ENCODE measurements at places on chromosomes 3 and 15.

DNA sequence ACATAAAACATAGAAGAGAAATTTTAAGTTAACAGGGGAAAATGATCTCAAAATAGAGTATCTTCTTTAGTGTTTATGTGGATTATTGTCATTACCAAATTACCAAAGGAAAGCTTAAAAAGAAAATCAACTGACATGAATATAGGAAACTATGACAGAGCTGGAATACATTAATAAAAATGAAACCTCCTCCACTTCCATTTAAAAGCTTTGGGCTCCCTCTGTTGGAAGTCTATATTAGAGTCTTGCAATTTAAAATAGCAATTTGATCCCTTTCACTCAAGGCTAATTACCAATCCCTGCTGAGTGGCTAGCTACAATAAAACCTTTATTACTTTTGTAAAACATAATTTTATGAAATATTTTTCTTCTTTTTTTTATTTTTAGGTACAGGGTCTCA, 61.4 kb upstream of the IMPG2 start:
- peak; percentile 91 for DNase-seq

DNA sequence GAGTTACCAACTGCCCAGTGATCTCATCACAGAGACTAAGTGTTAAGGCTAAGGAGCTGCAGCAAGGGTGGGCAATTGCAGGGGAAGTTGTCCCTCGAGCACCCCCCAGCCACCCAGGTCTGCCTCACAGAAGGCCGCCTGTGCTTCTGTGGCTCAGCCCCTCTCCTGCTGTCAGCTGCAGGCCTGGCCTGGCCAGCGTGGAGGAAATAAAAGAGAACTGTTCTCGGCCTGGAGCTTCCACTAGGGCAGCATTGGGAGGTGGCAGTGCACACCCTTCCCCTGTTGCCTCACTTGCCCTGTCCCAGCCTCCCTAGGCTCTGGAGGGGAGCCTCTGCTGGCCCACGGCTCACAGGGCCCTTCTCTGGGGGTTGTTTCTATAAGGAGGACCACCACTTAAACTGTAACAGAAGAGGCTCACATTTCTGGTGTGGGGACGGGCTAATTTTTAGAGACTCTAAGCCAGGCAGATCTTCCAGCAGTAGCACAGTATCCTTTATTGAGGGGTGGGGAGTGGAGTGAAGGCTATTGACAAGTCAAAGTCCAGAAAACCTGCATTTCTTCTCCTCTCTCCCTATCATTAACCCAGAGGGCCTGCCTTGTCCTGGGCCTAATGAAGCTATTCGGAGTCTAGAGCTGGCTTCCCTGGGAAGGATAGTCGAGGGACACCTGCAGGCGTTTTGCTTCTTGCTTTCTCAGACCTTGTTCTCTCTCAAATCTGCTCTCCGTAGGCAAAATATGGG, 75.6 kb upstream of the ADPGK start:
- no peak for DNase-seq

DNA sequence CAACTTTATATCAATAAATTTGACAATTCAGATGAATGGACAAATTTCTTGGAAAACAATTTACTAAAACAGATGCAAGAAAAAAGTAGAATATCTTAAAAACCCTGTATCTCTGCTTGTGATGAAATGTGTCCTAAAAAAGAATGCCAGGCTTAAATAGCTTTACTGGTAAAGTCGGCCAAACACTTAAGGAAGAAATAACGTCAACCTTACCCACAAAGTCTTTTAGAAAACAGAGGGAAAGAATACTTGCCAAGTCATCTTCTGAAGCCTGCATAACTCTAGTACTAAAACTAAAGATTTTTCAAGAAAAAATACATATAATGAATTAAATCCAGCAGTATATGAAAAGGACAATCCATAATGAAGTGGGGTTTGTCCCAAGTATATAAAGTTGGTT, 111.1 kb downstream of the RASA2 start:
- no peak for DNase-seq

DNA sequence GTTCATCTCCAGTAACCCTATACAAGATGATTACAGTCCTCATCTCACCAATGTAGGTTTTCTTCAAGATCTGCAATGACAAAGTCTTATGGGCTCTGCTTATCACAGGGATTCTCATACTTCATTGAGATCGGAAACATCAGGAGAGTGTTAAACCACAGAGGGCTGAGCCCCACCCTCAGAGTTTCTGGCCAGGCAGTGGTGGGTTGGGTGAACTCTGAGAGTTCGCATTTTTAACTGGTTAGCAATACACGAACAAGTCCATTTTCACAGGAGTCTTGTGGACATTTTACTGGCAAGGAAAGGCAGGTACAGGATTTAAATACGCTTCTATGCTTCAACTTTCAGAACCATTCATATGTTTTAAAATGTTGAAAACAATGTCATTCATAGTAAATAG, 366.7 kb upstream of the ROBO2 start:
- no peak for DNase-seq

DNA sequence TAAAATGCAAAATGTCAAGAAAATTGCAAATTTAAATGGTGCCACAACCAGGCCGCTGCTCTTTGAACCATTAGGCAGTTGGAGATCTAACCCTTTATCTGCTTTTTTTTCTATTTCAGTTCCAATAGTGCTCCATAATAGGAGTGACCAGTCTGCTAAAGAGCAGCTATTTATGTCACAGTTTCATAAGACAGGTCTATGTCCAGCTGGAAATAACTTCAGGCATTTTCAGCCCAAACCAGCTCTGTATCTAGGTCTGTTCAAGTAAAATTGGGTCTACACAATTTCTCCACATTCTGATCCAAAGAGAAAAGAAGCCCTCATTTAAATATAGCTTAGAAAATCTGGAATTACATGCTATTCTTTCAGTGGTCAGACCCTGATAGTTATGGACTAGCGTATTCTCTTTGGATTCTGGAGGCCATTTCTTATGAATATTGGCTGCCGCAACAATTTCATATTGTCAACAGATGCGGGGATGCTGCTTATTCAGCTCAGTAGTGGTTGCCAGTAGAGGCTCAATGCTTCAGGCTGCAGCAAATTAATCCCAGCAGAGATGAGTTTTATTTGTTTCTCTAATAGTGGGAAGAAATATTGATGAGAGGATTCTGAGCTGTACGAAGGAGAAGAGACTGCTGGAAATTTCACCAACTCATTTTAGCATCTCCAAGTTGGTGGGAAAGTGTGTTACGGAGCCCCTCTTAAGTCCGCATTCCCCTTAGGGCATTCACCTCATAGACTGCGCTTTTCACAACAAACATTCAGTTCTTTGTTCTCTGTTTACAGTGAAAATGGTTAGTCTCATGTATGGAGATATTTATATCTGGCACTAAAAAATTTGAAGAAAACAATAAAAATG, 887.0 kb downstream of the ROBO1 start:
- DNase-seq: no peak

DNA sequence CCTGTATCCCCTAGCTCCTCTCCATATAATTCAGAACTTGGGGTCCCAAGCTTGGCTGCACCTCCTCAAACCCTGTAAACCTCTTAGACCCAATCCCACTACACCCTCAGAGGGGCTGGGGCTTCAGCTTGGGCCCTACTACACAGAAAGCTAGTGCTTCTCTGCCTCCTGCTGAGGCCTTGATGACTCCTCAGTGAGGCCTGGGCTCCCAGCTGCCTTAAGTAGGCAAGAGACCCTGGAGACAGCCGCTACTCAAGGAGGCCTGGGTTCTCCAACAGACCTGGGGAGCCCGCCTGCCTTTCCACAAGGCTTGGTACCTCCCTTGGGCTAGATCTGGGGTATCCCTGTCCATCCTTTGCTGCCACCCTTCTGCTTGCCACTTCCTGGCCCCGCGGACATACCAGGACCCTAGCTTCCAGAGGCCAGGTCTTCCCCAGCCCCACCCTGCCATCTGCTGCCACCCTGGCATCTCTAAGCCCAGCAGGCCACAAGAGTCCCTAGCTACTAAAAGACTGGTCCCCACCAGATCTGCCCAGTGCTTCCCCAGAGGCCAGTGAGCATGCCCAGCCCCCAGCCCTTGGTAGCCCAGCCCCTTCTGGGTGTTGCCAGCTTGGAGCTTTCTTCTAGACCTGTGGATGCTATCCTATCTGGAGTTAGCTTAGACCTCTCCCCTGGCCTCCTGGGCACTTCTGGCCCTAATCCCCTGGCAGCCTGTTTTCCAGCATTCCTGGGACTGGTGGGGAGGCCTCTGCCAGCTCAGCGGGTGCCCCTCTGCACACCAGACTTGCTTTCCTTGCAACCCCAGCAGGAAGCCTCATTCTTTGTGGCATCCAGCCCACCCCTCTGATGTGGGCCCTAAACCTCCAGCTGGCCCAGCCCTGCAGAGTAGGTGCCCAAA, 13.7 kb downstream of the C15orf39 start:
- no peak for DNase-seq

DNA sequence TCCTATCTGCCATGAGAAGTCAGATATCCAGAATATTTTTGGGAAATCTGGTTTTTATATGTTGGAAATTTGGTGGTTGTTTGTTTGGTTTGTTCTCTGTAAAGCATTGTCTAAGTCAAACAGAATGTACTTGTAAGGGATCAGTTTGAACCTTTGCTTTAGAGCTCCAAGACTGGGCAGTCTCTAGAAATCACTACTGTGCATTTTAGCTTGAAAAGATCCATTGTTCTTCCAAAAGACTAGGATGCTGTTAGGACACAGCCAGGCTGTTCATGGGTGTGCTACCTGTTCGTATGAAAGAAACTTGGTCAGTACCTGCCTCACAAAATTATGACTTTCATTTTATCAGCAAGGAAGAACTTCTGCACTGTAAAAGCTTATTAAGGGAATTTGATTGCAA, 182.6 kb downstream of the WDR72 start:
- DNase-seq: no peak

GRCh38 chr15:76863123-76863522, 42.0 kb downstream of the SCAPER start:
- DNase-seq: no peak

DNA sequence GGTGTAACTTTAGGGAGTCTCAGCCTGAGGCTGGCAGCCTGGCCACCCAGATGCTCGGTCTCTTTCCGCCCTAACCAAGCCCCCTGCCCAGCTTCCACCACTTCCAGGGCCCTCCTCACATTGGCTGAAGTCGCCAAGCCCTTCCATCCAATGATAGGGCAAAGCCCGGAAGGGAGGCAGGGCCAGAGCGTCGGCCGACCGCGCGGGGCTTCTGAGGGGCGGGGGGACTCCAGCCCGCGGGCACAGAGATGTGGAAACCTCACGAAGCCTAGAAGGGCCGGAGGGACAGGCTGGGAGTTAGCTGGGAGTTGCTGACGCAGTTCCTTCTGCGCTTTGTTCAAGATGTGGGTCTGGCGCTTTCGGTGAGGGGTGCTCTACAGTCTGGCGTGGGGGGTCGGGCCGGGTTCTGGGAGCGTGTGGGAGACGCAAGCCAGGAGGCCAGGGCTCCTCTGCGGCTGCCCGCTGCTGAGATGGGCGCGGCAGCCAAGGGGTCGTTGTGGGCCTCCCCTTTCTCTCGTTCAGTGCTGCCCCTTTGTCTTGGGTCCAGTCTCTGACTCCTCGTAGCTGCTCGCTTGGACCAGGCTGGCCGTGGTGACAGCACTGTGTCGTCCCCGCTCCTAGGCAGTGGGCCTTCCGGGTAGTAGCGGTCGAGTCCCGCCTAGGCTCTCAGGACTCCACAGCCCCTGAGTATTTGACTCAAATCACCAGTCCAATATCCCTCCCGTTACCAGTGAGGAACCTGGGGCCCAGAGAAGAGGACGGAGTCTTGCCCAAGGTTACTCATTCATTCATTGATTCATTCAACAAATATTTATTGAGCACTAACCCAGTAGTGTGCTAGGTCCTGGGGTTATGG, at the start of gene ZNF660:
TSS of gene ZNF660 (plus strand) at position 319 of the 856 bp plus-strand sequence. CDS start 9,230 bp downstream, outside the sequence.
- DNase-seq: no peak

DNA sequence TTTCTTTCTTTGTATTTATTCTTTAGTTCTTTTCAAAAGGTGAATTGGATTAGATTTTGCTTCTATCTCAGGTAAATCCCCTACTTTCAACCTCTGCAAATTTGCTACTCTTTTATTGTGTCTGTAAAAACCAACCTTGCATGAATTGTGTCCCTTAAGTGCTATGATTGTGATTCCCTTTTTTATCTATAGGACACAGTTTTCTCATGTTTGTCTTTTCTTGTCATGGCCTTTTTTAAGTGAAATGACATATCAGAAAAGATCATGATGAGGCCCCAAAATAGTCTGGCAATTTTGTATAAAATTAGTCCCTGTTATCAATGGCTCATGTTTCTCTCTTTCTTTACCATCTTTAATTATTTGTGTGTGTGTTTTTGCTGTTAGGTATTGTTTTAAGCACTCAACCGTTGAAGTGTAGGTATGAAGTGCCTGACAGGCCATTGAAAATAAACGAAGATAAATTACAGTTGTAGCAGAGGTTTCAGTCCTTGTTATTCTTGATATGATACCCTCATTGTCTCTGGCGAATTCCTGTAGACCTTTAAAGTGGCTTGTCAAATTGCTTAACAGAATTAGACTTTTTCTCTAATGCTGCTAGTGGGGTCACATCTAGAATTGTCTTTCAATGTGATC, 184.3 kb downstream of the UBE2E2 start:
- no peak for DNase-seq

DNA sequence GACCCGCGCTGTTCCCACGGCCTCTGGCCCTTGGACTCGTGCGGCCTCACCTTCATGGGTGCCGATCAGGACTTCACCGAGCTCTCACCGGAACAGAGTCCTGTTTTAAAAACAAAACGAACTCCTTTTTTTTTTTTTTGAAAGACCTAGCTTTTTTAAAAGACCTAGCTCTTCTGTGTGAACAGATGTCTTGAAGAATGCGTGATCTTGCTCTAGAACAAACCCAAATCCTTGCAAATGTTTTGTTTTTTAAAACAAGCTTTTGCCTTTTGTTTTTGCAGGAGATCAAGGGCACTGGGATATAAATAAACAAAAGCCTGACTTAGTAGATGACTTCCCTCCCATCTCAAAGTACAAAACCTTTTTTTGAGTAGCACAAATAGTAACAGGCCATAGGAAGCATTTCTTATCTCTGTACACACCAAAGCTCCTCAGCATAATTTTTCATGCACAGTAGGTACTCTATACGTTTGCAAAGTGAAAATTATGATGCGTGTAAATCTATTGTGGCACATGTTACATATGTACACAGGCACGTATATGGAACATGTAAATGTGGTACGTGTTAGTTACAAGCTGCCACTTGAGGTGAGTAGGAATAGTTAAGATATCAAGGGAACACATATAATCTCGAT, 1.1 kb upstream of the MSL2 start:
- peak; percentile 42 for DNase-seq

GRCh38 chr3:50759015-50759414, 84.3 kb downstream of the DOCK3 start:
- no peak for DNase-seq

- DNase-seq: peak; percentile 66
Observed at GRCh38 chr3:58491506-58492402, at the start of gene KCTD6. Gene KCTD6 (plus strand): TSS chr3:58492096. CDS start chr3:58498756, 6,660 bp downstream.

GRCh38 chr3:30750967-30751366, 143.5 kb downstream of the GADL1 start:
- no peak for DNase-seq

GRCh38 chr3:155110996-155111901, 31.1 kb downstream of the MME start:
- DNase-seq: no peak

DNA sequence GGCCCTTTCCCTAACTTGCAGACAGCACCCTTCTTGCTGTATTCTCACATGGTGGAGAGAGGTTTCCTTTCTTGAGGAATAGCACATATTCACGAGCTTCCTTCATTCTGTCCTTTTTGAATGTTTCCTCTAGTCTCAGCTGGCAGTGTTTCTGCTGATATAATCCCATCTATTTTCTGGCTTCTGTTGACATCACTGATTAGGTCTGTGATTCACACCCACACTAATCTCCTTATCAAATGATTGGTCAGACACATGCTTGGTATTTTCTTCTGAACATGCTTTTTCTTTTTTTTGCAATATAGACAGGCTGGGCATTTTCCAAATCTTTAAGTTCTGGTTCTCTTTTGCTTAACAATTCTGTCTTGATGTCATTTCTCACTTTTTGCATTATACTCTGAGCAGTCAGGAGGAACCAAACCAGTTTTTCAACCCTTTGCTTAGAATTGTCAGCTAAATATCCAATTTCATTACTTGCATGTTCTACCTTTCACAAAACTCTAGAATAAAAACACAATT, 65.4 kb downstream of the OXSM start:
- no peak for DNase-seq
